Astrocyte of the spinal cord (primary cell): ENCODE measurements at places on chromosomes 7 and 10.

DNA sequence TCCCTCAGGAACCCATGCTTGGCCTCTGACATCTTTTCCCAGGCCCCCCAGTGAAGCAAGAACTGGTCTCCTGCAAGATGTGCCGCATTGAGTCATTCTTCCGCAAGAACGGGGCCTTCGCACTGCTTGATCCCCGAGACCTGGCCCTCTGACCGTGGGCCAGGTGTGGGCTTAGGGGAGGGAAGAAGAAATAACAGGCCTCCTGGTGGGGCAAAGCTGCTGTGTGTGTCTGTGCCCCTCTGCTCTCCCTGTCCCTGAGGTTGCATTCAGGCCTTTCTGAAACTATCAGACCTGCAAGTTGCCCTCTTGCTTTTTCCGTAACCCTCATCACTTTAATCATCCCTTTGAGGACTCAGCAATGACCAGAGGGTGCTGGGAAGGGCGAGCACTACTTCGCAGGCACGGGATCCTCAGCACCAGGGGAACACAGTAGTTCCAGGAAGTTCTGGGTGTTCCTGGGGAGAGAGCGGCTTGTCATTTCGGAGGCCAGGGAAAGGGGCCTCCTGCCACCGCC is 6.0 kb downstream of the ATP6V1F start:
- no peak for DNase-seq

DNA sequence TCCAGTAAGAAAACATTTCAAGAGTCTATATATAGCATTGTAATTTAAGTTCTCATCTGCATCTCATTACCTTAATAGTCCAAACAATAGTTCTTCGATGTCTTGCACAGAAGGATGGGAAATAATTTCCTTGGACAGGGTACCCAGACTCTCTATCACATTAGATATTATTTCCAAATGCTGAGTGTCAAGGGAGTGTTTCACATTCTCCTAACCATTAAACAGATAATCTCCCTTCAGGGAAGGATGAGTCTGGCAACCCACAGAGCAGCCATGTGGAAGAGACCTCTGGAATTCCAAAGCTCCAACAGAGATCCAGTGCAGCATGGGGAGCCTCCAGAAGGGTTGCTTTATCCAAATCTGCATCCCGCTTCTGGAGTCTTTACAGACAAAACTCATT is 89.6 kb downstream of the FZD1 start:
- DNase-seq = no peak

GRCh38 chr7:99253369-99253768 is 19.3 kb upstream of the MYH16 start:
- no peak for DNase-seq

- no peak for DNase-seq
Observed at GRCh38 chr10:129658376-129659072, 191.5 kb downstream of the MGMT start.

- peak; percentile 24 for DNase-seq
Observed at GRCh38 chr7:105885387-105886111, 9.2 kb upstream of the ATXN7L1 start.

GRCh38 chr10:89639326-89639725 is 5.7 kb downstream of the PANK1 start:
- no peak for DNase-seq

- DNase-seq = no peak
Observed at GRCh38 chr7:22934023-22934422, 79.9 kb downstream of the HYCC1 start.

DNA sequence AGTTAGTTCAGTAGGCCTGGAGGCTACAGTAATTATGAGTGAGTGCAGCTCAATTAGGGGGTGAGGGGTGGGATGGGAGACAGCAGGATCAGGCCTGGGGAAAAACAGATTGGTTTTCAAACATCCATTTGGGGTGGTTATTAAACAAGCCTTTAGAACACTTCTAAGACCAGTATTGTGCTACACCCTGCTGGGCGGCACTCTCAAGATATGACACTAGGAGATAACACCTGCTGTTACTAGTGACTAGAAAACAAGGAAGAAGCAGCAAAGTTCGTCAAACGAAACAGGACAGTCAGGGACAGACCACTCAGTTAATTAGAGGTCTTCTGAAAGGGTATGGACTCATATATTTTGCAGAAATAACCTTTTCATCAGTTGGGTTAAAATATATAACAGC is 353.6 kb downstream of the PTEN start:
- no peak for DNase-seq

DNA sequence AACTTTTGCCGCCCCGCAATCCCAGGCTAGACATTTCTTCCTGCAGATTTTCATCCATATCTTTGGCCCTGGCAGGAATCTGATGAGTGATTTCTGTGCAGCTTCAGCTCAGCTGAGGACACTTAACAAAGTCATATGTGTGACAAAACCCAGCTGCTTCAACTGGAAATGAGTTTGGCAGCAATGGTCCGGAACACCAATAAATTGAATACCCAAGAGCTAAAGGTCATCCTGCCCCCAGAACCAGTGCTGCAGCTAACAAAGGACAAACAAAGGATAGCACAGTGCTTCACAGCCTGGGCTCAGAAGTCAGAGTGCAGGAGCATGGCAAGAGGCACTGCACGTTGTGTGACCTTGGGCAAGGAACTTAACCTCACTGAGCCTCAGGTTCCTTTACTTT is 40.0 kb upstream of the TRIL start:
- DNase-seq = no peak

DNA sequence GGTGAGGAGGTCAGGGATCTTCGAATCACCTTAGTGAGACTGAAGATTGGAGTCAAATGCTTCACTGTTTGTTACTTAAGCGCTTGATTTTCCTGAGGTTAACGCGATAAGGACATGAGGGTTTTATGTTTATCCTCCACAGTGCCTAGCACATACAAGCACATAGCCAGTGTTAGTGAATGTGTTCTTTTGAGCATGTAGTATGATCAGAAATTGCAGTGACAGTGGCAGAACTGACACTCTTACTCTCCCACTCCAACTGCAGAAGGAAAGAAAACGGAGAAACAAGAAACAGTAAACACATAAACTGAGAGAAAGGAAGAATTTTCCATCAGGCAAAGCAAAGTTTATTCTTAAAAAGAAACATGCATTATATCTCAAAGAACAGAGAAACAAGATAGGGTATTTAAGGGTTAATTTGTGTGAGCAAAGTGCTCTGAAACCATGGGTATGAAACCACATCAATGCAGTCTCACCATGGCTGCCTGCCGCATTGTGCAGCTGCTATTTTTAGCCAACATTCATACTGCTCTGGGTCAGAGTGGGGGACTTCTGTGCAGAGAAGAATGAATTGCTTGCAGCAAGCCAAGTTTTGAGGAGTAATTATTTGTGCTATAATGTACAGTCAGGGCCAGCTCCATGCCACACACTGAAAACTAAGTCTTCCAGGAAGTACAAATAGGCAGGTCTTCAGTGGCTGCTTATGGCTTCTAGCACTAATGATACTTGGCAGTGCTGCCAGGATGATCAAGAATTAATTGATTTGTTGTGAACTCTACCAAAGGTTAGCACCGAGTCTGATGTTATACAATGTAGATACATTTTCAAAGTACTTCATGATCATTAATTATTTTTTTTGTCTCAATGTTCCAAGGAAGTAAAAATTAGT is 152.0 kb downstream of the MACC1 start:
- peak; percentile 95 for DNase-seq

GRCh38 chr10:43205681-43206390 is 61.0 kb downstream of the RASGEF1A start:
- DNase-seq = no peak

DNA sequence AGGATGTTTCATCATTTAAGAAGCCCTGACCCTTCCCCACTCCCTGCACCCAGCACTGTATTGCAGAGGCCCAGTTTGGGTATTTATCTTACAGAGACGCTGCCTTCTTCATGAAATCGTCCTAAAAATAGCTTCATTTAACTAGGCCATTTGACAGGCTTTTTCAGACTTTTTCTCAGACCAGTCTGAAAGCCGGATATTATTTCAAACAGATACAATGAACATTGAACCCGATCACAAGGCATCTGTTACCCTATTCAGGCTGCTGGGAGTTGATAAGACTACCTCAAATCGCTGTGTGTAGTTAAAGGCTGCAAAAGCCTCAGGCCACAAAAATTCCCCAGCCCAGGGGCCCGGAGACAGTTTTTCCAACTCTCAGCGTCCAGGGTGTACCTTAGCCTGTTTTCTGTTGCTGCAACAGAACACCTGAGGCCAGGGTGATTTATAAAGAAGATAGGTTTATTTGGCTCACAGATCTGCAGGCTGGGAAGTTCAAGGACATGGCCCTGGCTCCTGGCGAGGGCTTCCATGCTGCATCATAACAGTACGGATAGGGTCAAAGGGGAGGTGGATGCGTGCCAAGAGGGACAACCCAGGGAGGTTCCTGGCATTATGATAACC is 130.7 kb upstream of the SH2B2 start:
- DNase-seq = no peak

GRCh38 chr10:96614515-96614914 is 27.7 kb upstream of the TM9SF3 start:
- DNase-seq = peak; percentile 84

GRCh38 chr7:64849250-64849923 is 53.7 kb upstream of the ZNF273 start:
- no peak for DNase-seq

DNA sequence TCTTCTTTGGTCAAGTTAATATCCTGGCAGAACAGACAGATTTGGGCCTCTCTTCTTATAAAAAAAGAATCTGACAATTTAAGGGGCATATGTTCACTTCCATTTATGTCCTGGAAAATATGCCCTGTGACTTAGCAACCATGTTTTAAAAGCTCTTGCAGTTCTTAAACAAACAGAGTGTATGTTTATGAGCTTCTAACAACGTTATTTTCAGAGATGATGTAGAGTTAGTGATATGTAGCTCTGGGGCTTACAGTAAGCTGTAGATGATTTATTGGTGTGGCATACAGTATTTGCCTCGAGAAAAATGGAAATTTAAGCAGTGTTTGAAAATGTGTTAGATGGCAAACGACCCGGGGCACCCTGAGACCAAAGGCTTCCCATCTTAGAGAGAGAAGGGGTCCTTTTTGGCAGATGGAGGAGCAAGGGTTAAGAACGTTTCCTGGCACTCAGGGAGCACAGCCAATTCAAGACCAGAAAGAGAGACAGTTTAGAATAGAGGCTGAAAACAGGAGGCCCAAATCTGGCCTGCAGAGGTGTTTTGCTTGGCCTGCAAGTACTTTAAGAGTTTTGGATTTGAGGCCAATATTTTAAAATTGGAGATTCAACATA is 397.5 kb downstream of the KCNMA1 start:
- DNase-seq = no peak

DNA sequence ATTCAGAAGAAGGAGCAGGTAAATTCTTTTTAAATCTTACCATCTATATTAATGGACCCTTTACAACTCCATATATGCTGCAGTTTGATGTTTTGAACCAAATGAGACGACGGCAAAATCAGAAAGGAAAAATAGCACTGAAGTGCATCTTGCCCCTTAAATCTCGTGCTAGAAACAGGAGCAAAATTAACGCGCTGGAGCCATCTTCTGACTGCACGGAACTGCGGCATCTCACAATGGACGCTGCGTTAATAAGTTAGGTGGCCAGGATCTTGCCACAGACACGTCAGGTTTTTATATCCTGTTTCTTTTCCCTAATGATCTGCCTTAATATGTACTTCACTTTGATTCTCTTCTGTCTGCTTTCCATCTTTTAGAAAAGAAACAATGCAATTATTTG is 354.5 kb downstream of the TFEC start:
- peak; percentile 48 for DNase-seq

DNA sequence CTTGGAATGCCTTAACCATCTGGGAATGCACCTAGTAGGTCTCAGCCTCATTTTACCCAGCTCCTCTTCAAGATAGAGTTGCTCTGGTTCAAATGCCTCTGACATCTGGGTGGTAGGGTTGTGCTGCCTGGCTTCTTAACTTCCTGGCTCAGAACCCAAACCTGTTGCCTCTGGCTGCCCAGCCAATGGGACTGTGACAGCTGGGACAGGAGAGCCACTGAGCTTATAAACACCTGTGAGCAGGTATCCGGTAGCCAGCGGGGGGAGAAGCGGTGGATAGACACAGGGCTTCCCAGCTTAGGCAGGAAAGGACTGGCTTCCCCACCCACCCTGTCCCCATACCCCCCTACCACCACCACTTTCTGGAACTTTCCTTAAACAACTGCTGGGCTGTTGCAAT is 115.8 kb upstream of the CARD11 start:
- DNase-seq = no peak

- no peak for DNase-seq
Observed at GRCh38 chr10:818526-819220, 112.8 kb downstream of the LARP4B start.

GRCh38 chr10:56763090-56763489 is 402.0 kb upstream of the ZWINT start:
- no peak for DNase-seq

DNA sequence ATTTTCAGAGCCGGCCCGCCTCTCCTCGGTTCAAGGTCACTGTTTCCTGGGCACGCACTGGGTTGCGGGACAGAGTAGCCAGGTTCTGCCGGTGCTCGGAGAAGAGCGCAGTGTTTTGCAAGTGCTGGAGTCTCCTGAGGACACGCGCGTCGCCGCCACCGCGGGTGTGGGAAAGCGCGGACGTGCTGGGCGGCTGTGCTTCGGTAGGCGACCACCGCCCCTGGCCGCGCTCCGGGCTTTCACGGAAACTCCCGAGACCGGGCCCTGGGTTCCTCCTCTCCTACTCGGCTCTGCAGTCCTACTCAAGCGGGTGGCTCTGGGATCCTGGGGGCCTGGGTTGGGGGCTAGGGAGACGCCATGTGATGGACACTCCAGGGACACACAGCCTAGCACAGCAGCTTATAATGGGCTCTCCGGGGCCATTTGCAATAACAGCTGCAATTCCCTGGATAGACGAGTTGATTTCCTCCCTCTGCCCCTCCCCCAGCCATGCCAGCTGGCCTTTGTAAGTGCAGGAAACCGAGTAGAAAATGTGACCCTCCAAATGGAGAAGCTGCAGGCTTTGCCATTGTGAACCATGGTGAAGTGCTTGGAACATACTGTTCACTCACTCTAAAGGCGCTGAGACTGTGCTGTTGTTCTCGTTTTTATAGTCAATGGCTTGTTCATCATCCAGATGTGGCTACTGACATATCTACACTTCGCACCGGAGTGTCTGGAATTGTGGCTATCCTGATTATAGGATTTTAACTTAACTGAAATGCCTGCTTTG is 2.1 kb downstream of the FRAT1 start:
- DNase-seq = no peak

- no peak for DNase-seq
Observed at GRCh38 chr10:11386044-11386443, 225.4 kb downstream of the USP6NL start.

- DNase-seq = no peak
Observed at GRCh38 chr7:5435291-5436002, 11.8 kb upstream of the TNRC18 start.

- peak; percentile 82 for DNase-seq
Observed at GRCh38 chr10:73886085-73886529, 11.8 kb upstream of the CAMK2G start.

DNA sequence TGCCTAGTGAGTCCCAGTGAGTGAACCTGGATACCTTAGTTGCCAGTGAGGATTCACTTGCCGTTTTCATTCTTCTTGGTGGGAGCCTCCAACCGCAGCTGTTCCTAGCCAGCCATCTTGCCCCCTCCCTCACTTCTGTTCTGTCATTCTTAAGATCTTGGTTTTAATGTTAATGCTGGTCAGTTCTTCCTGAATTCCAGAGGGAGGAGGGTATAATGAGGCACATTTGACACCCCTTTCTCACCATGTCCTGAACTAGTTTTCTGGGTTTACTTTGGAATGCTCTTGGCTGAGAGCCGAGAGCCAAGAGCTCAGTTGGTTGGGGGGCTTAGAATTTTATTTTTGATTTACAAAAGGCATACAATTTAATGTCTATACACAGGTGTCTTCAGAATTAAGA is 78.5 kb upstream of the ADCY1 start:
- DNase-seq = no peak
